Lower leg skin (tissue), 4 donors: ENCODE measurements at places on chromosomes 16 and 17. TPM values are rescaled to one million over a fixed set of nuclear protein-coding genes. Genes with fewer than 3 reads are reported as not detected.
A peak's percentile ranks its signal among the peaks of the same experiment; 100 is the strongest.

The KIF2B gene
- total RNA-seq = not detected

The FMNL1 gene
- 8.6 TPM for total RNA-seq

The WSCD1 gene
- 5.3 TPM for total RNA-seq

GRCh38 chr17:1897105-1897656 is 67.4 kb downstream of the RPA1 start:
- DNase-seq = no peak

- peak; percentile 96 for DNase-seq
These were observed 12.0 kb upstream of the MEOX1 start for GRCh38 chr17:43673516-43674323.

DNA sequence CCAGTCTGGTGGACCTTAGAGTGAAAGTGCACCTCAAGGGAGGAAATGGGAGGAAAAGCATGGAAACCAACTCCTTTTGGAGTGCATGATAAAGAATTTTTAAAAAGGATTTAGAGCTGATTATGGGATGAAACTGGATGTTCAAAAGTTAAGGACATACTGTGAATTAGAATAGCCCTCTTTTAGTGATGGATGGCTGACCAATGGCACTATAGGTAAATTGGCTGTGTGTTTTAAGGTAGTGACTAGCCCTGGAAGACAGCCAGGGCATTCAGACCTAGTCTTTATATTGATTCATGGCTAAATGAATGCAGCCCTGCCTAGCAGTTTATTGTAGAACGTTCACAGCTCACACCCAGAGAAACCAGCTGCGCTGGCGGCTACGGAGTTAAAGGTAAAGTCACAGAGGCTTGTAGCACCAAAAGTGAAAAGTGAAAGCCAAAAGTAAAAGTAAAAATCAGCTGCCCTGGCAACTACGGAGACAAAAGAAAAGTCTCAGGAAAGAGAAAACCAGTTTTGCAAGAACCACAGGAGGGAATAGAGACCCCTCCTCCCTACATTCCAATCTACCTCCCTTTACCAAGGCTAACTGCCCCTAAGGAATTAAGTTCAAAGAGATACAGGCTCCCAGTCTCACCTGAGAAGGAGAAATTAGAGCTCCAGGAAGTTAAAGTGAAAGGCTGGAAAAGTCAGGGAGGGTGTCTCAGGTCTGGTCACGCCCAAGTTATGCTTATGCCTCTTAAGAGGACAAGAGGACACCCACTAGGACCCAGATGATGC is 21.8 kb downstream of the ACSM1 start:
- DNase-seq = peak; percentile 35

DNA sequence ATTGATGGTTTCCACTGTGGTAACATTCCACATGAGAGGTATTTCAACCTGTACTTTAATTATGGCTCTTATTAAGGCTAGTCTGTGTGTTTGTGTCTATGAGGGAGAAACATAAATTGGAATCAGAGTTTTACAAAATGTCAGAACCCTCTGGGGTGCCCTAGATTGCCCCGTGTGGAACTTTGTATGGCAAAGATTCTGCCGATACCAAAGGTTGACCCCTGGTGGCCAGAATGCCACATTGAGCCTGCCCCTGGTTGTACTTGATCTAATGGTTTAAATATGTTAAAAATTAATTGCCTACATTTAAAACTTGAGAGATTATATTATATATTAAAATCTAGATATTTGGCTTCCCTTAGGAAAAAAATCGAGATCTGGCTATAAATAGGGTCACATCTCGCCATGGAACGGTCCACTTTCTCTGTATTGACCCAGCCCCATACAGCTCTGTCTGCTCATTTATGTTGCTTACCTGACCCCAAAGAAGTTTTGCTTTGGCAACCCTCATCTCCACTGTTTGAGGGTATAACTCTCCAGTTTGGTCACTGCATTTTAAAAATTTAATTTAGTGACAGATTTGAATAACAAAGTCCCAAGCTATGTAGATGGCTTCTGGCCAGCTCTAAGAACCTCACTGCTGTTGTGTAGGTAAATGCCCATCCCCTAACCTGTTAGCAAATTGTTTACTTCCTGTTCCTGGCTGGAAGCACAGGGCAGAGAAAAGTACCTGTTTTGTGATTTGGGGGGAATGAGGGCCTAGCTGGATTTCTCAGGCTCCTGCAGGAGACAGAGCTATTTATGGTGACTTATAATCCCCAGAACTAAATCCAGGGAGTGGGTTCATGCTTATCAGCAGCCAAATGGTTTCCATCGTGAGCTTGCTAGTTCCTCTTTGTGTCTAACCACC is 95.0 kb downstream of the PLCG2 start:
- no peak for DNase-seq

DNA sequence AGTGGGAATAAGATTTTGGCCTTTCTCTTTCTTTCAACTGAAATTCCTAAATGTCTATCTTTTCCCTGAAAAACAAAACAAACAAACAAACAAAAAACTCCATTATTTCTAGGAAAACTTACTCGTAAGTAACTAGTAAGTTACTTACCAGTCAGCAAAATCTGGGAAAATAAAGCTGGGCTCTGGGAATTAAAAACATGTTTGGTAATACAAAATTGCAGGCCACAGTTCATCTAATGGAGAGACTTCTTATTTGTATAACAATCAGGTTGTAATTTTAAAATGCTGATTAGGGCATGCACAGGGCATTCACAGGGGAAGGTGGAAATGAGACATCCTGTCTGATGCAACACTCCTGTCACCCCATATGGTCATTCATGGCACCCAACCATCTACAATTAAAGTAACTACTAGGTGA is 3.8 kb upstream of the WIPI1 start:
- no peak for DNase-seq

GRCh38 chr17:4711661-4712181 is 1.3 kb downstream of the ARRB2 start:
- no peak for DNase-seq

DNA sequence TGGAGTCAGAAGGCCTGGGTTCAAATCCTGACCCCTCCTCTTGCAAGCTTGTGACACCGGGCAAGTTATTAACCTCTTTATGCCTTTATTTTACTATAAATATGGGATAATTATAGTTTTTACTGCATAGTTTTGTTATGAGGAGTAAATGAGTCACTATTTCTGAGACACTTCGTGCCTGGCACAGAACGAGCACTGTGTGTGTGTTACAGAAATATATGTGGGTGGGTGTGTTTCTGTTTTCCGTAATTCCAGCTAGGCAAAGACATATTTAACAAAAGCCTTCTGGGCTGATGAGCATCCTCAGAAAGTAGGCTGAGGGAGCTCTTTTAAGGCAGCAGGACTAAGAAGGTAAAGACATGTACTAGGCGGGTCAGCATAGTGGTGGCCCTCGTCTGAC is 417.9 kb downstream of the MAF start:
- DNase-seq = no peak

GRCh38 chr16:77212741-77213541 is 13.7 kb downstream of the SYCE1L start:
- DNase-seq = peak; percentile 95
